ENCODE measurements at places on chromosomes 4 and X.

GRCh38 chr4:68021185-68021584 is 57.9 kb upstream of the TMPRSS11A start:
- peak; percentile 2 for DNase-seq

GRCh38 chrX:147498796-147499195 is 412.9 kb upstream of the FMR1 start:
- DNase-seq: no peak

DNA sequence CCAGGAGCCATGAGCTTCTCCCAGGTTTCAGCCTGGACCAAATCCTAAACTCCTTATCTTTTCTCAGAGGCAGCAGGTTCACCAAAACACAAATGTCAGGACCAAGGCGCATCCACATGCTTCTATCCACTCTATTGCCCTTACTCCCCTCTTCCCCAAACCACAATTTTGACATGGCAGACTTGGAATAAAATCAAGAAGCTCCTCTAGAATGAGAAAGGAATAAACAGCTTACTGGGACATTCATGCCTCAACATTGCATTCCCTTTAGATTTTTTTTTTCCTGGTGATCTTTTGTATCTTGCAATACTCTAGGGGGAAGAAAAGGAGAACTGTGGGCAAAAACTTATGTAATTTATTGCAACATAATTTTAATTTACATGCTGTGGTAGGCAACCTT is 119.1 kb downstream of the TSPAN5 start:
- DNase-seq: no peak

- DNase-seq: peak; percentile 90
These were observed at the start of gene ALPK1 for GRCh38 chr4:112296949-112297880. TSS of gene ALPK1 (plus strand) at chr4:112297369.

GRCh38 chr4:144818136-144818535 is 172.2 kb downstream of the HHIP start:
- no peak for DNase-seq

DNA sequence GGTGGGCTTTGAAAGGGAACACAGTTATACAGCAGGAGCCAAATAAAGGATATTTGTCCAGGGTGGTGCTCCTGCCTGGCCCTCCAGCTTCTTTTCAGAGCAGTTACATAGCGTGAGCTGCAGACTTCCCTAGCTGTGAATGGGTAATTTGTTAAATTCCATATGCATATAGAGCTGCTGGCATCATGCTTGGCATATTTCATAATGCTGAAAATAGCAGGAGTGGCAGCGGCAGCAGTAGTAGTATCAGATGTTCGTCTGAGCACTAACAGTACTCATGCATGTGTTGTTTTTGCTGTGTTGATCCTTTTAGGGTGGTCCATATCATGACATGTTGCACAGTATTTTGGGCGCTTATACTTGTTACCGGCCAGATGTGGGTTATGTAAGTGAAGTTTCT is 33.6 kb upstream of the TADA2B start:
- no peak for DNase-seq

DNA sequence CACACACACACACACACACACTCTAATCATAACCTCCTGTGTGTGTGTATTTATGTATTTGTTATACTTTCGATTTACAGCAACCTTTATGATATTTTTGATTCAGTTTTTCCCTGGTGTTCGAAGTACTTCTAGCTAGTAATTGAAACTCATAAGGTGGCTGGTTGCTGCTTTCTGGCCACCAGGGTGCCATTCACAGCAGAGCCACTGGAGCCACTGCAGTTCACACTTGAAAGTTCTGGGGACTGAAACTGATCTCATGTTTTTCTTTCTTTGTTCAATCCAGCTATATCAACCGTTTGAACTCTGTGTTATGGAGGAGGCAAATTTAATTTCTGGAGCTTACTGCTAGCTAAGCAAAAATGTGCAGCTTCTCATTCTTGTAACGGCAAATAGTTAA is 419.4 kb downstream of the ADGRL3 start:
- no peak for DNase-seq

DNA sequence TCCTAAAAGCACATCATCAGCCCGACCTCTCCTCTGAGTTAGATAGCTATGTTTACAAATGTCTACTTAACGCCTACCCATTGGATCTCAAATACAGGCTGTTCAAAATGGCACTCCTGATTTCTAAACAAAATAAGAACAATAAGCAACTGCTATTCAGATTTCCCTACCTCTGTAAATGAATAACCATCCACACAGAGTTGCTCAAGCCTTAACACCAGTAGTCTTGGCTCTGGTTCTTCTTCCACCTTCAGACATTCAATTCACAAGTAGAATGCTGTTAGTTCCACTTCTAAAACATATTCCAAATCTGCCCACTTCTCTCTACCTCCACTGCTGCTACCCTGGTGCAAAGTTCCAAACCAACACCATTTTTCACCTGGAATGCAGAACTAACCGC is 27.1 kb upstream of the DCLK2 start:
- no peak for DNase-seq

- DNase-seq: peak; percentile 84
These were observed 45.1 kb upstream of the PPARGC1A start for GRCh38 chr4:23934915-23935314.

GRCh38 chrX:19640693-19641374 is 125.5 kb upstream of the MAP3K15 start:
- DNase-seq: no peak

DNA sequence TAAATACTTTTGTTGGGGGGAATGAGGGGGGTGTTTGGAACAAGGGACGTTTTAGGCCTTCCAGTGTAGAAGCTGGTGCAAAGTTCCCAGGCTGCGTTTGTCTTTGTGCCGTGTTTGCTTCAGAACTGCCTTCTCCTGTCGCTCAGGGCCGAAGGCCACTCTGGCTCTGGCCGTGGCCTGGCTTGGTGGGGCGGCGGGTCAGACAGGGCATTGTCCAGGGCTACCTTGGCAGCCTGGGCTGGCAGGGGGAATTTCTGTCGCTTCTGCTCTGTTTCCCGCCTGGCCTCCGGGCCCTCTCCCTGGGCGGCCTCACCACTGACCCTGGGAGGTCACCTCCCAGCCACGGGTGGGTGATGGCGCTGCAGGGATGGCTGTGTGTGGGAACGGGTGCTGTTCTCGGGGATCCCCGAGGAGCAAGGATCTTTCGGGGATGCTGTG is 140.0 kb downstream of the COL4A6 start:
- no peak for DNase-seq

DNA sequence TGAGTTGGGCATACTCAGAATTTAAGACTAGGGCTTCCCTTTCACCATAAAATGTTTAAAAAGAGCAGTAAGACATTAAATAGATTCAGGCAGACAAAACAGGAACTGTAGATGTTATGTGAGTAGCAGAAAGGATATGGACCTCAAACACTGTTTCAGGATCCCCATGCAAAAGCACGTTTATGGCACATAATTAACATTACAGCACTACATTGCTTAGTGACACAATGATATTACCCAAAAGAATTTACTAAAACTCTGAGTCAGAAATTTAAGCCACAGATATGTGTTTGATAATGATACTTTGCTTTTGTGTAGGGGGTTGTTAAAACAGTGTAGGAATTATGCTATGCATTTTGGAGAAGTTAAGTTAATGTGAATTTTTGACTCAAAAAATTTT is 266.3 kb downstream of the PDGFC start:
- peak; percentile 8 for DNase-seq

DNA sequence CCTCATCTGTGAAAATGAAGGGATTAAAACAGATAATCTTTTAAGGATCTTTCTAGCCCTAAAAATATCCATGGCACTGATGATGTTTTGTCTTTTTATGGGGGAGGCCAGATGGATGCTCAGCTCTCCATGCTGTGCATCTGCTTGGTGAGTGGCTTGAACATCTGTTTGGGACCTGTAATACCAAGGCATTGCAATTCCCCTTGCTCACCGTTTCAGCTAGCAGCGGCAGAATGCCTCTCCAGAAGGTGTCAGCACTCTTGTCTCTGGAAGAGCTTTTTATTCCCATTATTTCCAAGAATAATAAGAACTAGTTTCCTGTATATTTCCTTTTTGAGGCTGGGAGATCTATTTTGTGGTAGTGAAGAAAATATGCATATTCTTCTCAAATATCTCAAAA is 151.9 kb upstream of the ANK2 start:
- DNase-seq: no peak

- no peak for DNase-seq
These were observed 2.6 kb upstream of the DOCK11 start for GRCh38 chrX:118493016-118493415.

GRCh38 chr4:138659812-138660316 is 355.7 kb upstream of the NOCT start:
- no peak for DNase-seq

GRCh38 chr4:67861513-67861912 is 22.3 kb downstream of the TMPRSS11D start:
- no peak for DNase-seq

DNA sequence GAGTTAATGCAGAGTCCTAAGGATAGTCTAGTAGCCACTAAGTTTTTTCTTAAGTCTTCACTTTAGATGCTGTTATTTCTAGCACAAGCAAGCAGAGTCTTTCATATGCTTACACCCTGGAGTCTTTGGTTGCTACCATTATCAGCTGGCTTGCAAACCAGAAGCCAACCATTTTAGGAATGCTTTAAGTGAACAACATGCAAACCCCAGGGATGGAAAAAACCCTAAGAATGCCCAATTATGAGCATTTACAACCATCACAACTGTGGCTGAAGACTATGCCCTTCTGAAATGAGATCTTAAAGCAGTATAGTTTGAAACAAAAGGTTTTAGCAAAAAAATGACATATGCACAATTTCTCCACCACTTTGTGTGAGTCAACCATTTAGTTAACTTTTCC is 6.6 kb downstream of the MID1IP1 start:
- DNase-seq: no peak

- no peak for DNase-seq
These were observed at the start of gene SLC25A43 for GRCh38 chrX:119398974-119399771. TSS of gene SLC25A43 (plus strand) at chrX:119399336. CDS start at chrX:119399404, 68 bp downstream.

GRCh38 chr4:26148927-26149326 is 171.9 kb upstream of the RBPJ start:
- no peak for DNase-seq

- DNase-seq: no peak
These were observed 4.1 kb downstream of the TDO2 start for GRCh38 chr4:155907556-155907955.

- DNase-seq: no peak
These were observed 126.7 kb upstream of the RAI2 start for GRCh38 chrX:17987783-17988182.

GRCh38 chr4:139789096-139789654 is 123.6 kb downstream of the MGST2 start:
- no peak for DNase-seq

- DNase-seq: no peak
These were observed 11.0 kb upstream of the IDS start for GRCh38 chrX:149515954-149516602.

- no peak for DNase-seq
These were observed 317.2 kb downstream of the PDGFC start for GRCh38 chr4:156654410-156654809.

DNA sequence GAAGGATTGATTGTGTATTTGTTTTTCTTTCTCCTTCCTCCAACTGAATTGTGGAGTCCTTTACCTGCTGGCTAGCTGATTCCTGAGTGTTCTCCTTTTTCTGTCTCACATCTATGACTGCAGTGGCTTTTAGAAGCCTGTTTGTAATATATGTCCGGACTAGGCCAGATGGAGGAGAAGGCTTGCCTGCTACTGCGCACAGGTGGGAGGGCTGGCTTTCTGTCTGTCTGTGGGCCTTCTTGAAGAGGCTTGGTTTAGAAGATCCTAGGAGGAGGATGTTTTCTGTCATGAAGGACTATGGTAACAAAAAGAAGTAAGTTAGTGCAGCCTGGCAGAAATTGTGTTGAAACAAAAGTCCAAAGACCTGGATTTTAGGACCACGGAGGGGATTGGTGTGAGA is 8.5 kb downstream of the PPP1R3F start:
- no peak for DNase-seq

DNA sequence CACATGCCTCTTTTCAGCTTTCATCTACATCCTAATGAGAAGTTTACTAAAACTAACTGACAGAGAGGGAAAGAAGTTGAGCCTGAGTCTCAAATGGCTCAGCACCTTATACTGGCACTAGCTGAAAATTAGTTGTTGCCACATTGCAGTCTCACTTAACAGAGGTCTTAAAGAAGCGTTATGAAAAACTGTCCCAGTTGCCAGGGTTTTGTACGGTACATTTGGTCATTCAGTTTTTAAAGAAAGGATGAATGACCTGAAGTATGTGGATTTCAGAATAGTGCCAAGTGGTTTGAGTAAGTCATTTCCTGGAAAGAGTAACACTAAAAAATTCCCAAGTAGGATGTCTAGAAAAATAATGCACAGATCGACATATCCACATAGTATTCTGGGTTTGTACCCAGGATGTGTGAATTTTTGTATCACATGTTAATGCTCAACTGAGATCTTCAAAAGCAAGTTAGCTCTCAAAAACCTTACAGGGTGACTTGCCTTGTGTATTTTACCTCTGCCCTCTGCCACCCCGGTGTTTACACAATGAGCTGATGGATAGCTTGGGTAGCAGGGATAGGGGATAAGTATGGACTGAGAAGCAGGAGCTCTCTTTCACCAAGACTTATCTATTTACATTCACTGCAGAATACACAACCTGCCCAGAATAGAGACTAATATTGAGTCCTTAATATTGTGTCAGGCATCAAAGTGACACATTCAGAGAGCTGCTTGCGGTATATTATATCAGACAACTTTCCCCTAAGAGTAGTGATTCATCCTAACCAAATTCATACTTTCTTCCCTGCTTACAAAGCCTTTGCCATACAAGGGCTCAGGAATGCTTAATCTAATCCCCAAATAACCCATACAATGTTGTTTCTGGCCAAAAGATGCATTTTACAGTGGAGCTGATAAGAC is 1075.7 kb upstream of the PABPC4L start:
- DNase-seq: peak; percentile 35
